ENCODE measurements at places on chromosomes 5 and 9.

- DNase-seq, result no peak
These were observed 10.1 kb upstream of the THG1L start for GRCh38 chr5:157721159-157721558.

- DNase-seq, result no peak
These were observed 180.6 kb downstream of the COMMD10 start for GRCh38 chr5:116265471-116265870.

- DNase-seq, result no peak
These were observed 1.3 kb downstream of the PCDHGA4 start for GRCh38 chr5:141356133-141356532.

- no peak for DNase-seq
These were observed 16.4 kb upstream of the MATR3 start for GRCh38 chr5:139277171-139277570.

- no peak for DNase-seq
These were observed 1.3 kb downstream of the TERT start for GRCh38 chr5:1293416-1294205.

- DNase-seq, result no peak
These were observed 30.3 kb upstream of the LCP2 start for GRCh38 chr5:170327829-170328228.

DNA sequence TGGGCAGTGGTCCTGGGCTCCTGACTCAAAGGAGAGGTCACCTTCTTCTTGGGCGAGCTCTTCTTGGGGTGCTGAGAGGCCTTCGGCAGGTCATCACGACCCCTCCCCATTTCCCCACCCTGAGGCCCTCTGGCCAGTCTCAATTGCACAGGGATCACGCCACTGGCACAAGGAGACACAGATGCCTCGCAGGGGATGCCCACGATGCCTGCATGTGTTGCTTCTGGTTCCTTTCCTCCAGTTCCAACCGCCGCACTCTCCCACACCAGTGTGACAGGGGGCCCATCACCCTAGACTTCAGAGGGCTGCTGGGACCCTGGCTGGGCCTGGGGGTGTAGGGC is 1.3 kb downstream of the CEL start:
- DNase-seq, result no peak

- no peak for DNase-seq
These were observed 394.6 kb downstream of the ELAVL2 start for GRCh38 chr9:23431459-23431858.

DNA sequence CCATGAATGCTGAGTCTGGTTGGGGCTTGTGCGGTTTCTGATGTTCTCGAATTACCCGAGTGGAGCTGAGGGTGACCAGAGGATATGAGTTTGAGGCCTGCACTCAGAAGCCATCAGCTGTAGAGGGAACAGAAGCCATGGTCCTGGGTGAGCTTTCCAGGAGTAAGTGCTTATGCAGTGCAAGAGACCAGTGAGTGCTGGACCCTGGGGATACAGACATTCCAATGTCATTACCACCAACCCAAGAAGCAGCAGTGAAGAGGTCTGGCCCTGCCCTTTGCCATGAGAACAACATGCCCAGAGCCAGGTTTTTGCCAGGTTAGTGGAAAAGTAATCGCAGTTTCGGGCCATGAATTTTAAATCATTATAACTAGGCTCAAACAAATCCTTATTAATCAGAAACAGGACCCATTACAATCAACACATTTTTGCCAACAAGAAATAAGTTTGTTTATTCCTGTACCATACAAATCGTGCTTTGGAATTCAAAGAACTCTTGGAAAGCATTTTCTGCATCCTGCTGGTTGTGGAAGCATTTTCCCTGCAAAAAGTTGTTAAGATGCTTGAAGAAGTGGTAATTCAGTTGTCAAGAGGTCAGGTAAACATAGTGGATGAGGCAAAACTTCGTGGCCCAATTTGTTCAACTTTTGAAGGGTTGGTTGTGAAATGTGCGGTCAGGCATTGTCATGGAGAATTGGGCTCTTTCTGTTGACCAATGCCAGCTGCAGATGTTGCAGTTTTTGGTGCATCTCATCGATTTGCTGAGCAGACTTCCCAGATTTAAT is 154.6 kb downstream of the SYK start:
- DNase-seq, result no peak

- DNase-seq, result no peak
These were observed 34.6 kb downstream of the GADD45G start for GRCh38 chr9:89639367-89639795.

DNA sequence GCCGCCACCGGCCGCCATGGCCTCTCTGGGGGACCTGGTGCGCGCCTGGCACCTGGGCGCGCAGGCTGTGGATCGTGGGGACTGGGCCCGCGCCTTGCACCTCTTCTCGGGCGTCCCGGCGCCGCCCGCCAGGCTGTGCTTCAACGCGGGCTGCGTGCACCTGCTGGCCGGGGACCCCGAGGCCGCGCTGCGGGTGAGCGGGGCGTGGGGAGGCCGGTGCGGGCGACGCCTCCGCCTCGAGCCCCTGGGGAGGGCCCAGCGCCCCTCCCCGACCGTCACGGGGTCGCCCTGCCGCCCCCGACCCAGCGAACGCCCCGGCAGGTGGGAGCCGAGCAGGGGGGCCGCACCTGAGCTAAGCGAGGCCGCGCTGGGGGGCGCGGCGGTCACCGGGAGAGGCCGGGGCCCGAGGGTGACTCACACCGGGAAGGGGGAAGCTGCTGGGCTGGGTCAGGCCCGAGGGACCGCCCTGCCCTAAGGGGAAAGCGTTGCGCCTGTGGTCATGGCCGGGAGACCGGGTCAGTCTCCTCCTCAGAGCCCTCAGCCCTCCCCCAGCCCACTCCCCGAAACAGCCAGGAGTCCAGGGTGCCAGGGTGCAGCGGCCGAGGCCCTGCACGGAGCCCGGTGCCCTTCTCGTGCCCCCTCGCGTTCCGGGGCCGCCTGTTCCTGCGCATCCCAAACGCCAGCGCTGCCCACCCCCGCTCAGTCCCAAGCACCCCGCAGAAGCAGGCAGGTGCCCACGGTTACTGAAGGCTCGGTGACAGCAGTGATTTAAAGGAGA is 510 bp downstream of the NOXA1 start:
- no peak for DNase-seq

GRCh38 chr9:135479469-135480052 is at the start of gene PPP1R26:
TSS of gene PPP1R26 (plus strand) at chr9:135479782. CDS start at chr9:135484511, 4,729 bp downstream.
- no peak for DNase-seq

DNA sequence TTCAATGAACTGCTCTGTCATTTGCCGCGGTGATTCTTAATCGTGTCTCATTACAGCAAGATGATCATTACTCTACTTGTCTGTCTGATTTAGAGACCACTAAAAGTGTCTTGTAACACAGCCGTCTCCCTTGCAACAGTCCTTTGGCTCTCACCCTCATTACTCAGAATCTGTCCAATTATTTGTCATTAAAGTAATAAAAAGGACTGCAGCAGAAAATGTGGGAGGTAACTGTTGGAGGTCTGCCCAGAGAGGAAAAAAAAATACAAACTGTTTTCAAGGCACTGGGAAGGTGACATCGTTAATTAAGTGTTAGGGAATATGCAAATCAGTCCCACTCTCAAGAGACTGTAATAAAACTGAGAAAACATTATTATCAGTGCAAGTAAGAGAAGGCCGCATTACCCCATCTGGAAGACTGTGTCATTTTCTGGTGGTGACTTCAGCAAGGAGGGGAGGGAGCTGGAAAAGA is 281.0 kb downstream of the RASEF start:
- DNase-seq, result no peak

DNA sequence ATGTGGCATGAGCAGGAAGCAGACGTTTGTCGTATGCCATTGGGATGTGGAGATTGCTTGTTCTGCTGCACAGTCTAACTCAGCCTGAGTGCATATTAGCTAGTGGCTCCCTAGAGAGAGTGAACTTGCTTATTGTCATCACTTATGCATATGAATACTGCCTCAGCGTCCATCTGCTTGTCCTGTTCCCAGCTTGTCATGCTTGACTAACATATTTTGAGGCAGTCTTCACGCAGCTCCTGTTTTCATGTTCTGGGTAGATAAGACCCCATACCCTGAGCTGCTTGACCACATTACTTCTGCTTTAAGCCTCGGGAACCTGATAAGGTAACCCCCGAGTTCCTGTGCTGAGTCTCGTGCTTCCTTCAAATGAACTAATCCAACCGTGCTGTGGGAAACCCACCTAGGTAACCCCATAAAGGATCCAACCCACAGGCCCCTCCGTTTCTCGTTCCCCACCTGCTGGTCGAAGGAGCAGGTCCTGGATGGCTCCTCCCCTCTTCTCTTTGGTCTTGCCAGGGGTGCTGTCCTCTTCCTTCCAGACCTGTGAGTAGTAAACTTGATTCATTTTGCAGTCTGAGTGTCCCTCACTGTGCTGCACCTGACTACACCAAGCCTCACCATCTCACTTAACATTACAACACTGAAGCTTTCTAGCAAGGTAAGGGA is 25.0 kb downstream of the ANKRD33B start:
- DNase-seq, result peak; percentile 37

DNA sequence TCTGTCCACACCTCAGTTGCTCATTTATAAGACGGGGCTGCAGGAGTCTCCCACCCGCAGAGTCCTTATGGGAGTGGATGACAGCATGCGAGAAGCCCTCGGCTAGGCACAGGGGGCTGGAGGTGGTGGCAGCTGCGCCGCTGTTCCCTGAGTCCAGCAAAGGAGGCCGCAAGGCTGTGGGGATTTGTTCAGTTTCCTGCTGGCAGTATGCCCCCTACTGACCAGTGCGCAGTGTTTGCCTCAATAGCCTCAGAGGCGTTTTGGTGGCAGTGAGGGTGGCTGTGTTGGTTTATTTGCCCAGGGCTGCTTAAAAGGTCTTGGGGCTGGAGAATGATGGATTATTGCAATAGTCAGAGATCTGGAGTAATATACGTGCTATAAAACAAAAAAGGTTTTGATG is 176.3 kb upstream of the OTULINL start:
- no peak for DNase-seq

GRCh38 chr5:139637438-139638089 is 10.6 kb upstream of the CXXC5 start:
- DNase-seq, result peak; percentile 88

DNA sequence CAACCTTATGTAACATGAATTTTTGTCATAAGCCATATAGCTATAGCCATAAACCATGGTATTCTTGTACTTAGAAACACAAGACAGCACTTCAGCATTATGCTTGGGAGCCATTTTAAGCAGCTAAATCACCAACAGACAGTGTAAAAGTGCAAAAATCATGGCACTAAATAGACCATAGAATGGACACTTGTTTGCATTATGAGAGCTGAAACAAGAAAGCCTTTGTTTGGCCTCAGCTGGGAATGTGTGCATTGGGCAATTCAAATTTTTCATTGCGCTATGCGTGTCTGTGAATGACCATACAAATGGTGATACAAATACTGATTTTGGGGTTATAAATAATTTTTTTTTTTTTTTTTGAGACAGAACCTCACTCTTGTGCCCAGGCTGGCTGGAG is 23.7 kb downstream of the KDM4C start:
- DNase-seq, result no peak

GRCh38 chr9:70865471-70865870 is 255.9 kb downstream of the TRPM3 start:
- DNase-seq, result no peak

- DNase-seq, result no peak
These were observed 41.3 kb downstream of the MAP3K1 start for GRCh38 chr5:56856541-56857178.

- DNase-seq, result peak; percentile 84
These were observed 1.9 kb upstream of the CRB2 start for GRCh38 chr9:123353984-123354591.

DNA sequence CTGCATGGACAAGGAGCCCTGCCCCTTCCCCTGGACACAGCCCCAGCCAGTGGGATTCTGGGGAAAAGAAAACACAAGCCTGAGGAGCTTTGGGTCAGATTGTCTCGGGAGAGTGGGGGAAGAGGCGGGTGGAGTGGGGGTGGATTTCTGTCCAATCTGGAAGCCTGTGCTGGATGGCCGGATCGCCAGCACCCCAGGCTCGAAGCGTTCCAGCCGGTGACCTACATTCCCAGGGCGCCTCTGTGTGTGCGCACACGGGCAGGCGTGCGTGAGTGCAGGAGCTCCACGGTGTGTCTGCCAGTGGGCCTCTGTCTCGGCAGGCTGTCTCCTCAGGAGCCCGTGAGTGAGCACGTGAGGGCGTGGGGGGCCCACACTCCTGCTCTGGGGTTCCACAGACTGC is 74.3 kb upstream of the DAB2IP start:
- DNase-seq, result no peak

GRCh38 chr5:131530706-131531331 is 104.2 kb downstream of the RAPGEF6 start:
- DNase-seq, result no peak

DNA sequence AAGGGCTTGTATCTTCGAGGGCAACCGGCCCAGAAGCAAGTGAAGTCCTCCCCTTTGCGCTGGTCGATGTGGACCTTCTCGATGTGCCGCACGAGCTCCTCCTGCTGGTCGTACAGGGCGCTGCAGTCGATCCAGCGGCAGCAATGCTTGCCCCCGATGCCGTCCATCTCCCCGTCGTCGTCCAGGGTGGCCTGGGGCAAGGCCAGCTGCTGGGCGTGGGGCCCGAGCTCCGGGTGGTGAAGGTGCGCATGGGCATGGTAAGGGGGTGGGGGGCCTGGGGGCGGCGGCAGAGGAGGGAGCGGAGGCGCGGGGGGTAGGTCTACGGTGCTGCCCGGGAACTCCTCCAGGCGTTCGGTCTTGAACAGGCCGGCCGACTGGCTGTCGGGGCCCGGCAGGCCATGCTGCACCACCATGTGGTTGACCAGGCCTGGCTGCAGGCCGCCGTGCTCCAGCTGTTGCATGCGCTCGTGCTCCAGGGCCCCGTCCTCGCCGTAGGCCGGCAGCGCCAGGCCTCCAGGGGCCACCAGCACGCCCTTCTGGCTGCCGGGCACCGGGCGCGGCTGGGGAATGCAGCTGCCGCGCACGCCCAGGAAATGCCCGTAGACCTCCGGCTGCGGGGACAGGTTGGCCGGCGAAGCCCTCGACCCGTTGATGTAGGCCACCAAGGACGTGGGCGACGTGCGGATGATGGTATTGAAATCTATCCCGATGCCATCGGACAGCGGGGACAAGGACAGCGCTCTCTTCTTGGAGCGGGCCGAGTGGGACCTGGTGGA is 181.8 kb downstream of the GLIS3 start:
- DNase-seq, result no peak

GRCh38 chr9:72415163-72415562 is 50.2 kb upstream of the ZFAND5 start:
- DNase-seq, result no peak

GRCh38 chr5:125357660-125358059 is 611.2 kb upstream of the ZNF608 start:
- DNase-seq, result no peak

DNA sequence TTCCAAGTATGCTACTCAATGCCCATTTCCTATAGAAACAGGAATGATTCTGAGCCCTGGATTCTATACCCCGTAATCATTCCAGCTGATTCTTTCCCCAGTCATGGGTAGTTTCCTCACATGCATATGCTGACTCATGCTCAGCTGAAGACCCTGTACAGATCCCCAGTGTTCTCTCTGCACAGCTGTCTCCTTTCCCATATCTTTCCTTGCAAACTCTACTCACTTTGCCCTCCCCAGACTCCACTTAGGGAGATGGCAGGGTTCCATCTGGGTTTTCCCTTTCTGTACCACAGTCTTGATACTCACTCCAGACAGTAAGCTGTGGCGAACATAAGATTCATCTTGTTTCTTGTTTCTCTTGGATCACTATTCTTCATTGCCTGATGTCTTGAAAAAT is 357.6 kb downstream of the RAB3C start:
- DNase-seq, result no peak

Measured in type B pancreatic cell (in vitro differentiated cells).